ENCODE measurements at places on chromosomes 11 and 22.

DNA sequence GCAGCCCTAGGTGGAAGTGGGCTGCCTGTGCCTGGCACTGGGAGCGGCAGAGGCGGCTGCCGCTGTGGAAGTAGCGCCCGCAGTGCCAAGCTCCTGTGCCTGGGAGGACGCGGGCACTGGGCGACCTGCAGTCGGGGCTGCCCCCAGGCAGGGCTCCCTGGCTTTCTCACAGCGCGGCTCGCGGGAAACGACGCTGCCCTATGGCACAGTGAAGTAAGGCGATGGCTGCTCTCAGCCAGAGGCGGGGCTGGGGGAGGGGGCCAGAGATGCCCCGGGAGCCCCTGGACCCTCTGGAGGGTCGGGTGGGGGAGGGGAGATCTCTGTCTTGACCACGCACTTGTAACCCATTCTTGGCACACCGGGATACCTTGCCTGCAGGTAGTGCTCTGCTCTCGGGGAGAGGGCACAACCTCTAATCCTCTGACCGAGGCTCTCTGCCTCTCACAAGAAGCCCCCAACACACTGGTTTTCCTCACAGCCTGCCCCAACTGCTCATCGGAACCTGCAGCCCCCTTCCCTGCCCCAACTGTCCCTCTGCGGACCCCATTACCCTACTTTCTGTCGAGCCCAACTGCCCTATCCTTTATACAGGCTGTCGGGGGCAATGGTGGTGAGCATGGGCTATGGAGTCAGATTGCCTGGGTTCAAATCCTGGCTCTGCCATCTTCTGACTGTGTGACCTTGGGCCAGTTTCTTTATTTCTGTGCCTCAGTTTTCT lies 32.2 kb upstream of the TRIM29 start:
- DNase-seq = no peak

DNA sequence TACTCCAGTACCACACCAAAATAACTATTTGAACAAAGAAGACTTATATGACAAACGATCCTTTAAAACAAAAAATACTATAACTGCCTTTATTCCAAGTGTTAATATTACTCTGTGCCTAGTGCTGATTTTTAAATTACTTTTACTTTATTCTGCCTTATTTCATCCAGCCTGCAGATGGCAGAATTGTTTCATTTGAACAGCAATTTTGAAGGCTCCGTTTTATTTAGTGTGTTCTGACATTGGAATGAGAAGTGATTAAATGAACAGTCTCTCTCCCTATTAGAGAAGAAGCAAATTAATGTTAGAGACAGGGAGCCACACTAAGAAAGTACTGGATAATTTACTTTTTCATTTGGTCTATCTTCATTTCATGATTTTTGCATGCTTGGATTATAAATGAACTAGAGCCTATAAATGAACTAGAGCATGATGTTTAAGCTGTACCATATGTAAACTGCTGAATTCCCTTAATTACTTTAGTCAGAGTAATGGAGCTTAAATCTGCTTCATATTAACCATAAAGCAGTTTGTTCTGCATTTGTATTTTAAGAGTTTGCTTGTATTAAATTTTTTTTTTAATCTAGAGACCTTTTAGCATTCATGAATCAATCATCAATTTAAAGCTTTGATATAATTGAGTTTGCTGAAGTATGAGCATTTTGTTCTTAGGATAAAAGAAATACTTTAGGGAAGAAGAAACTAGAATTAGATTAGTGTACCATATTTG lies 9.8 kb downstream of the PDHX start:
- no peak for DNase-seq

- no peak for DNase-seq
Observed at GRCh38 chr11:65650547-65651338, 12.0 kb downstream of the RELA start.

- no peak for DNase-seq
Observed at GRCh38 chr11:69563946-69564775, 76.8 kb upstream of the CCND1 start.

DNA sequence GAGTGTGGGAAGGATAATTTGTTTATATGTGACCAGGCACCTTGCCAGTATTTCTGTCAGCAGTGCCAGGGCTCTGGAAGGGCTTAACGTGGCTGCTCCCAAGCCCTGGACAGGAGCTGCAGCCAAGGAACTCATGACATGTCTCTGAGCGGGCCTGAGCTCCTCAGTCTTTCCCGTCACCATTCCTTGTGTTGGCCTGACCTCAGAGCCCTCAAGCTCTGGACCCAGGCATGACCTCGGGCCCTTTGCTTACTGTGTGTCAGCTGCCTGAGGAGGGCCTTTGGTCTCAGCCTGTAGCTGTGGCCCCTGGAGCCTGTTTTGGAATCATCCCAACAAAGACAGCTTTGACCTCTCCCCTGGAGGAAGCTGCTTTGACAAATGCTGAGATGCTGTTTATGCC lies 264.1 kb upstream of the PLET1 start:
- DNase-seq = no peak

GRCh38 chr11:62988276-62988675 lies 3.5 kb upstream of the SLC22A6 start:
- no peak for DNase-seq

DNA sequence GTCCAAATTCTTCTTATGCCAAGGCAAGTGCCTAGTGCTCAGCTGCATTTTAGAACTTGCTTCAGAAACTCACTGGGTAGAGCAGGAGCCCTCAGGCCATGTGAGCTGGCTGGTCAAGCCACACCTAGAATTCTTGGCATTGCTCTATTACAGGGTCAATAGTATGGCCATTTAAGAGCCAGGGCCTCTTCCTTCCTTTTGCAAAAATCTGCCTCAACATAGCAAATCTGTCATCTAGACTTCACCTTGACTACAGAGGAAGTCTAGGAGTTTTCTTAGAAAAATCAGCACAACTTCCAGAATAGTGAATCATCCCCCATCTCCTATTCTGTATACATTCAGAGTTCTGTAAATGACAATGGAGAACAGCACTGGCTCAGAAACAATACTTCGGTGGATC lies 112.0 kb upstream of the TTC12 start:
- no peak for DNase-seq

- no peak for DNase-seq
Observed at GRCh38 chr22:41458161-41458728, 10.2 kb downstream of the PHF5A start.

DNA sequence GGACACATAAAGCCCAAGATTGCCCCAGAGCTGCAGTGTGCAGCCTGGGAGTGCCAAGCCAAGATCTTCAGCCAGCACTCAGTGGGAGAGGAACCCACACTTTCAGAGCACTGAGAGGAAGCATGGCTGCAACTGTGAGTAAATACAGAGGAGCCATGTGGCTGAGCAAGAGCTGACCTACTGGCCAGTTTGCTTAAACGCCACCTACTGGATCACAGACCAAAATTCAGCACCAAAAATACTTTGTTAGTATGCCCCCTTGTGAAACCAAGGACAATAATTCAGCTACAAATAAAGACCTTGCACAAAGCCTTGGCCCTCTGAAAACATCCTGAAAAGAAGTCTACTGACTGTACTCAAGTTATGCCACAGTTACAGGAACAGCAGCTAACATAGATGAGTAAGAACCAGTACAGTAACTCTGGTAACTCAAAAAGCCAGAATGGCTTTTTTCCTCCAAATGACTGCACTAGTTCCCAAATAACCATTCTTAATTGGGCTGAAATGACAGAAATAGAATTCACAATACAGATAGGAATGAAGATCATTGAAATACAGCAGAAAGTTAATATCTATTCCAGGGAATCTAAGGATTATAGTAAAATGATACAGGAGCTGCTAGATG lies 10.1 kb upstream of the OR4A15 start:
- DNase-seq = no peak

DNA sequence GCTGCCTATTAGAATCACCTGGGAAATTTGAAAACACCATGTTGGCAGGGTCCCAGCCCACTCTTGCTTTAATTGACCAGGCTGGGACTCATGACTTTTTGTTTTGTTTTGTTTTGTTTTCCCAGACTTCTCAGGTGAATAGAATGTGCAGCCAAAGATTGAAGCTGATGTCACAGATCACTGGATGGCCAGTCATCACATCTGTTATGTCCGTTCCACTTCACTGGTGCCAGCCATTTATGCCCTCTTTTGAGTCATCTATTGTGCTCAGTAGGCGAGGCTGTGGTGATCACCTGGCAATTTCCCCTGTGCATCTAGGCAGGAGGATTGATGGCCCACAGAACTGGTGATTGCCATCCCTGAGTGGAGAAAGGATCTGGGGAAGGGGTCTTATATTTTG lies 297.3 kb downstream of the INSC start:
- no peak for DNase-seq

GRCh38 chr22:35915477-35916013 lies 113.1 kb downstream of the RBFOX2 start:
- no peak for DNase-seq

GRCh38 chr22:41713004-41713403 lies 13.7 kb downstream of the MEI1 start:
- DNase-seq = no peak

DNA sequence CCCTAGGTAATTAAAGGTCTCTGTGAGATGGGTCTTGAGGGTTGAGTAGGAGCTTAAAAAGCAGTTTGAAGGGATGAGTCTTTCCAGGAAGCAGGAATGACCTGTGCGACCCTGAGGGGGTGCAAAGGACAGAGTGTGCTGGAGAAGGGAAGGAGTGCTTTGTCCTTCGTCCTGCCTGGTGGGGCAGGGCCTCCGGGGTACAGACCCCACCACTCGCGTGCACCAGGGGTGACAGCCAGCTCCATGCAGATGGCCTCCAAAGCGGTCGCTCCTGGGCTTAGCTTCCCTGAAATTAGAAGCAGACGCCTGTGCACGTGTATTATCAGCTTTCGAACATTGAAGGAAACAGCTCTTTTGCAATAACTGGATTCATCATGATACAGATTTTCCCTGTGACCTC lies 959.8 kb downstream of the BRD1 start:
- no peak for DNase-seq

- no peak for DNase-seq
Observed at GRCh38 chr11:37203006-37203405, 605.0 kb upstream of the RAG2 start.

DNA sequence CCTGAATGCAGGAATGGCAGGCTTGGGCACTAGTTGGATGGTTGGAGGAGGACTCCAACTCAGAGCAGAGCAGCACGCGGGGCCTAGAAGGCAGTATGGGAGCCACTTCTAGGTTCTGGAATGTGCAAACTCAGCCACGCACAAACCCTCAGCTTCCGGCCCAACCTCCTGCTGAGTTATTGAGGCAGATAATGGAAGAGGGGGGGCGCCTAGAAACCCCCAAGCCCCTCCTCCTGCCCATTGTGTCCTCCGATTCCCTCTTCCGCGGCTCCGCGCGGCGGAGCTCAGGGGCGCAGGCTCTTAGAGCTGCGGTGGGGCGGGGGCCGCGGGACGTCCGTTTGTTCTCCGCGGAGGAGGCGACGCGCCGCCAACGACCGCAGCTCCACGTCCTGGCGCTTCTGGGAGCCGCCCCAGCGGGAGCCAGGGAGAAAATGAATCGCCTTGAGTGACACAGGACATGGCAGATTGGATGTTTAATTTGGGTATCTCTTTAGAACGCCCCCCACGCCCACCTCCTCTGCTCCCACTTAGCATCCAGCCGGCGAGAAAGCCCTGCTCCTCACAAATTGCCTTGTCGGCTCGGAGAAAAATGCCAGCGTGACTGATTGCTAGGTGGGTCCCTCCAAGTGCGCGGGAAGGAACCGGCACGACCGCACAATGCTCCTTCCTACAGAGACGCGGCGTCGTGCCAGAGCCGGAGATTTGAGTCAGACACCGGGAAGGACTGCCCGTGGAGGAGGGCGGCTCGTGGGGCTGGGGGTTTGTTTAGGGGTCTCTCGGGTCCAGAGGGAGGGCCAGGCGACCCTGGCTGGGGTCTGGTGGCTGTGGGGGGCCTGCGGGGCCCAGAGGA lies 144.6 kb downstream of the NECTIN1 start:
- no peak for DNase-seq

- DNase-seq = no peak
Observed at GRCh38 chr22:27750584-27751265, 50.8 kb downstream of the MN1 start.

DNA sequence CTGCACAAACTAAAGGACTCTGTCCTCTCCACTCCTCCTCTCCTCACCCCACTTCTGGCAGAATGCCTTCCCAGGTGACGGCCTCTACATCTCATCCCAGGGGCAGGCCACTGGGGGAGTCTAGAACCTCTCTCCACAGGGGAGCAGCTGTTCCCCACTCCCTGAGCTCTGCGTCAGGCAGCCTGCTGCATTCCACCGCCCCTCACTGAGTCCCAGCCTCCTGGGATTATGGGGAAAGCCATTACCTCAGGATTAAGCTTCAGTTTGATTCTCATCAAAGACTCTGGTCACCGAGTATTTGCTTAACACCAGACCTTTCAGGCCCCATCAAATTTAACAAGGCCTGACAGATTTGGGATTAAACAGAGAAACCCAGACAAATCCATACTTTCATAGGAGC lies 405.9 kb downstream of the NXPE2 start:
- no peak for DNase-seq

GRCh38 chr11:44610186-44610955 lies 44.9 kb downstream of the CD82 start:
- DNase-seq = no peak

GRCh38 chr11:33411751-33412150 lies 154.6 kb downstream of the HIPK3 start:
- no peak for DNase-seq

DNA sequence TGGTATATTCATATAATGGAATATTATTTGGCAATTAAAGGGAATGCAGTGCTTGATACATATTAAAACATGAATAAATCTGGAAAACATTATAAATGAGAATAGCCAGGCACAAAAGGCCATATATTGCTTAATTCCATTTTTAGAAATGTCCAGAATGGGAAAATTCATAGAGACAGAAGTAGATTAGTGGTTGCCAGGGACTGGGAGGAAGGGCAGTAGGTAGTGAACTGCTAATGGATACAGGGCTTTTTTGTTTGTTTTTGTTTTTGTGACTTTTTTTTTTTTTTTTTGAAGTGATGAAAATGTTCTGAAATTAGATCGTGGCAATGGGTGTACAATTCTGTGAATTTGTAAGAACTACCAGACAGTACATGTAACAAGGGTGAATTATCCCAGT lies 86.1 kb downstream of the YAP1 start:
- DNase-seq = no peak

- peak; percentile 21 for DNase-seq
Observed at GRCh38 chr22:26330971-26331625, 98.0 kb upstream of the ASPHD2 start.

DNA sequence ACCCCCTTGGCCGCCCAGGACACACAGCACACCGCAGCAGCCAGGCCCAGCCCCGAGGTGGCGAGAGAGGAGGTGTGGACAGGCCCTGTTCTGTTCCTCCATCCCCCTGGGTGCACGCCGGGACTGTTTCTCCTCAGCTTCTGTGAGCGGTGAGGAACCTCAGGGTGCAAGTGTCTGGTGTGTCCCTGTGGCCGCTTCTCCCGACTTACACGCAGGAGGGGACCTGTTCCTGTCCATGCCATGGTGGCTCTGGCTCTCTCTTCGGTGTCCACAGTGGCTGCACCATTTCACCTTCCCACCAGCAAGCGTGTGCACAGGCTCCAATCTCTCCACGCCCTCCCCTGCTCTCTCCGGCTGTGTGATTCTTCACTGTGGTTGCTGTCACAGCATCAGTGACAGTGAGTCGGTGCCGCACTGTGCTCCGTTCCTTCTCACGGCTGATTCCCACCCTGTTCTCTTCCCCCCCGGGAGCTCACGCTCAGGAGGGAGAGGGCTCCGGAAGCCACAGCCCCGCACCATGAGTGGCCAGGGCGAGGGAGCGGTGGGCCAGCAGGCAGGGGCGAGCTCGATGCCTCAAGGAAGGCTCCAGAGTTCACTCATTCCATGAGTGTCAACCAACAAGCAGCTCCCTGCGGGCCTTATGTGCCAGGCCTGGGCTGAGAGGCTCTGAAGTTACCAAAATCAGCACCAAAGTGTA lies 18.6 kb upstream of the WNT7B start:
- DNase-seq = no peak

- DNase-seq = no peak
Observed at GRCh38 chr11:60455531-60456042, at the start of gene MS4A1. Gene MS4A1, plus strand, starts transcription at chr11:60455847. Its CDS starts 6,528 bp downstream, at chr11:60462375.

All from stimulated activated CD4-positive, alpha-beta T cell treated with anti-CD3 and anti-CD28 coated beads, Interleukin-1b, Interleukin-23, amount 100 ng/mL, for 1 hour (primary cell).